ENCODE measurements at places on chromosomes 5 and 9.

GRCh38 chr5:139263536-139263935 is 30.0 kb upstream of the MATR3 start:
- DNase-seq: no peak

- no peak for DNase-seq
Observed at GRCh38 chr5:16549491-16550206, 67.1 kb downstream of the RETREG1 start.

- DNase-seq: no peak
Observed at GRCh38 chr9:90568667-90569066, 74.0 kb downstream of the DIRAS2 start.

- DNase-seq: no peak
Observed at GRCh38 chr9:120603010-120603409, 23.0 kb upstream of the CDK5RAP2 start.

DNA sequence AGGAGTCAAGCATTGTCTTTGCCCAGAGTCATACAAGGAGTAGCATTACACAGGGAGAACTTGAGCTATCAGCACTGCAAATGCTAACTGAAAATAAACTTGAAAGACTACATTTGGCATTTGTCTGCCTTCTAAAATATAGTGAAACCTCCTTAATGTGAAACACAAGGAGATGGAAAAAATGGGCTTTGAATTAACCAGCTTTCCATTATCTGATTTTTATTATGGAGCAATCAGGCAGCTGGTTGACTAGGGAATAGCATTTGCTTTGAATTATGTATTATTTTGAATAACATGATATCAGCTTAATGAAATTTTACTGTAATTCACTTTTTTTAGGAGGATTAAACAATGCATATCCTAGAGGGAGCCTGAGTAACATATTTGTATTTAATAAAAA is 130.8 kb downstream of the GDNF start:
- no peak for DNase-seq

DNA sequence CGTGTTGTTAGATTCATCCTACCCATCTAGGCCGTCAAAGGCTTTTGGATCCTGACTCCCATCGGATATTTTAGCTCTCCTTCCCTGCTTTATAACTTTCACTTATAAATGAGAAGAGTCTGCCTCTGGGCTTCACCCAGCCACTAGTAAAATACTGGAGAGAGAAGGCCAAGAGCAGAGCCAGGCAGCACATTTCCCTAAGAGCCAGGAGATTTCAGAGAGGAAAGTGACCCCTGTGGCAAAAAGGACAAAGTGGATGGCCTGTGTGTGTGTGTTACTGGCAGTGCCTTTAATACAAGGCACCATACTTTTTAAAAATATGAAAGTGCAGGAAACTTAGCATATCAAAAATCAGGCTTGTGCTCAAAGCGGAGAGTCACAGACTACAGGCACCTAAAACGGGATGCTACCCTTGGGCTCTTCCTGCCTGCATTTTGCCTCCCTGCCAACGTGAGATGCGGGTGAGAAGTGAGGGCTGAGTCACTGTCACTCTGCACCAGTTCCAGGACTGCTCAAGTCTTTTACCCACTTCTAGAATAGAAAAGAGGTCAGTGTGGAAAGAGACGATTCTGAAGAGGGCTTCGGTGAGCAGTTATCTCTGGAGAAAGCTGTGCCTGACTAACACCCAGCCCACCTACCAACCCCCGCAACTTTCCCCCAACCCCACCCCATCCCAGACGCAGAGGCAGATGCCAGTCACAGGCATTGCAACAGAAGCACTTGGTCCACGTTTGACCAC is 15.9 kb downstream of the NFIL3 start:
- DNase-seq: no peak
